ENCODE measurements at places on chromosomes 2 and 18.

GRCh38 chr18:6633310-6633709 lies 96.2 kb upstream of the ARHGAP28 start:
- DNase-seq = no peak

- DNase-seq = no peak
Measured at GRCh38 chr18:72720116-72720515, 147.7 kb downstream of the NETO1 start.

- peak; percentile 2 for DNase-seq
Measured at GRCh38 chr2:112162341-112162740, 24.2 kb downstream of the FBLN7 start.

GRCh38 chr2:142940606-142941223 lies 63.3 kb downstream of the KYNU start:
- no peak for DNase-seq

GRCh38 chr2:40321016-40321623 lies 130.8 kb downstream of the SLC8A1 start:
- DNase-seq = no peak

- DNase-seq = no peak
Measured at GRCh38 chr18:75111760-75112159, 97.2 kb downstream of the PTGR3 start.

DNA sequence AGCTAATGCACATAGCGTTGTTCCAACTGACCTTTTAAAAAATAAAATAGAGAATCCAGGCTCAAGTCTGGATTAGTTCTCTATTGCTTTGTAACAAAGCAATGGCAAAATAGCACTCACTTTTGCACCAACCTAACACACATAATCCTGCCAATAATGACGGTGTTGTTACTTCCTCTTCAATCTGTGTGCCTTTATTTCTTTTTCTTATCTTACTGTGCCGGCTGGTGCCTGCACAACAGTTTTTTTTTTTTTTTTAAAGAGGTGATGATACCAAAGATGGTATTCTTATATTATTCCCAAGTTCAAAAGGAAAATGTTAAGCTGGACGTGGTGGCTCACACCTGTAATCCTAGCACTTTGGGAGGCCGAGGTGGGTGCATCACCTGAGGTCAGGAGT lies 3.4 kb downstream of the PLB1 start:
- DNase-seq = no peak

- no peak for DNase-seq
Measured at GRCh38 chr2:220053919-220054318, 426.5 kb downstream of the SLC4A3 start.

DNA sequence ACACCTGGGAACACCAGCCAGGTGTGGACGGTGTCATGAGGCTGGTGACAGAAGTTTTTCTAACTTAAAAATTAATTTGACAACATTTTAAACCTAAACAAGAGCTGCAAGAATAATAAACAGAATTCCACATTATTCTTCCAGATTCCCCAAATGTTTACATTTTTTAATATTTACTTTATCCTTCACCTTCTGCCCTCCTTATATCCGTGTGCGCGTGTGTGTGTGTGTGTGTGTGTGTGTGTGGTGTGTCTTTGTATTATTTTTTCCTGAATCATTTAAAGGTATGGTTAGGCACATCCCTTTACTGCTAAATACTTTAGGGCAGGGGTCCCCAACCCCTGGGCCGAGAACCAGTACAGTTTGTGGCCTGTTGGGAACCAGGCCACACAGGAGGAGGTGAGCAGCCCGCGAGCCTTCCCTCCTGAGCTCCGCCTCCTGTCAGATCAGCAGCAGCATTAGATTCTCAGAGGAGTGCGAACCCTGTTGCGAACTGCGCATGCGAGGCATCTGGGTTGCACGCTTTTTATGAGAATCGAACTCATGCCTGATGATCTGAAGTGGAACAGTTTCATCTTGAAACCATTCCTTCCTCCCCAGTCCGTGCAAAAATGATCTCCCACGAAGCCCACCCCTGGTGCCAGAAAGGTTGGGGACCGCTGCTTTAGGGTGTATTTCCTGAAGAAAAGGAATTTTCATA lies 16.4 kb upstream of the IL1R2 start:
- no peak for DNase-seq

GRCh38 chr2:84805250-84805958 lies 75.5 kb downstream of the TRABD2A start:
- DNase-seq = no peak

DNA sequence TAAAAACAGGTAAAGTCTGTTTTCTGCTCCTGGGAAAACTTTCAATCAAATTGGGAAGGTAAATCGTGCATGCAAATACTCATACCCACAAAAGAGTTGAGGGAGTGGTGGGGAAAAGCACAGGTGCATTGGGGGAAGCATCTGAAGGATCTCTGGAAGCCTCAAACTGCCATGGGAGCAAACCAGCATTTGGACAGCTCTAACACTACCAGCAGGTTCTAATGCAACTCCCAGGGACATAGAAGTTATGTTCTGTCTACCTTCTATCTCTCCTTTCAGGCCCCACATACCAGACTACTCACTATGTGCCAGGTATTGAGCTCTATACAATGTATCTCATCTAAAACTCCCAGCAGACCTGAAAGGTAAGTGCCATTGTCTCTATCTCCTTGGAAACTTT lies 933.7 kb downstream of the NRXN1 start:
- DNase-seq = no peak

GRCh38 chr2:60371681-60372080 lies 181.8 kb downstream of the BCL11A start:
- no peak for DNase-seq

GRCh38 chr2:117199511-117199910 lies 615.0 kb upstream of the DDX18 start:
- no peak for DNase-seq

DNA sequence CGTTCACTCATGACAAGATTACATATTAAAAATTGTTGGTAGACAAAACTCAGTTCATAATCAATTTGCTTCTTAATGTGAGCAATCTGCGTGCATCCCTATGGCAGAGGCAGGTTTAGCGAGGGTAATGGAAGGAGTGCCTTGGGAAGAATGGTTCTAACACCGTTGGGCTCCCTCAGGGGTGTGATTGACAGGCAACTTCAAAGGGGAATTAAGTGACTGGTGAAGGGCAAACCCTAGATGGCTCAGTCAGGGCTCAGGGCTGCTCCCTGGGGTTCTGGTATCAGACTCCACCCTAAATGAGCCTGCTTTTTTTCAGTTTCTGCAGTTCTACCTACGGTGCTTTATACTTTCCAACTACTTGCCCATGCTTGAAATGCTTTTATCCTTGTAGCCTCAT lies 419.5 kb upstream of the CELF4 start:
- DNase-seq = no peak

- no peak for DNase-seq
Measured at GRCh38 chr18:76460482-76460881, 34.6 kb downstream of the ZNF516 start.

GRCh38 chr2:60465736-60466135 lies 87.7 kb downstream of the BCL11A start:
- DNase-seq = no peak

DNA sequence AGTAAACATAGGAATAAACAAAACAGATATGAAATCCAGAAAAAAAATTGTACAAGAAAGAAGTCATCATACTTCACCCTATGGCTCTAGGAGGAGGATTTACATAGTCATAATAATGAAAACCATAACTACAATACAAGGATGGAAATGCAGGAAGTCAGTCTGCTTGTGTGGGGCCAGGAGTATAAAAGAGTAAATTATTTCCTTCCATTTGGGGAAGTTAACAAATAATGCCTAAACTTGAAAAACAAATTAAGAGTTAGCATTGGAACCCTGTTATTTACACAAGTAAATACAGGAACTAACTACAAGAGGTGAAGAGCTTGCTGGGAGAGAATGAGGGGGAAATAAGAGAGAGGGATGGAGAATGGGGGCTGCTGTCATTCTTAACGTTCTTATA lies 15.4 kb downstream of the TMEM163 start:
- no peak for DNase-seq

- DNase-seq = no peak
Measured at GRCh38 chr2:163351966-163352365, 383.8 kb downstream of the FIGN start.

GRCh38 chr18:58492891-58493469 lies 135.9 kb downstream of the ALPK2 start:
- DNase-seq = no peak

- no peak for DNase-seq
Measured at GRCh38 chr2:46226620-46227019, 70.6 kb upstream of the EPAS1 start.

DNA sequence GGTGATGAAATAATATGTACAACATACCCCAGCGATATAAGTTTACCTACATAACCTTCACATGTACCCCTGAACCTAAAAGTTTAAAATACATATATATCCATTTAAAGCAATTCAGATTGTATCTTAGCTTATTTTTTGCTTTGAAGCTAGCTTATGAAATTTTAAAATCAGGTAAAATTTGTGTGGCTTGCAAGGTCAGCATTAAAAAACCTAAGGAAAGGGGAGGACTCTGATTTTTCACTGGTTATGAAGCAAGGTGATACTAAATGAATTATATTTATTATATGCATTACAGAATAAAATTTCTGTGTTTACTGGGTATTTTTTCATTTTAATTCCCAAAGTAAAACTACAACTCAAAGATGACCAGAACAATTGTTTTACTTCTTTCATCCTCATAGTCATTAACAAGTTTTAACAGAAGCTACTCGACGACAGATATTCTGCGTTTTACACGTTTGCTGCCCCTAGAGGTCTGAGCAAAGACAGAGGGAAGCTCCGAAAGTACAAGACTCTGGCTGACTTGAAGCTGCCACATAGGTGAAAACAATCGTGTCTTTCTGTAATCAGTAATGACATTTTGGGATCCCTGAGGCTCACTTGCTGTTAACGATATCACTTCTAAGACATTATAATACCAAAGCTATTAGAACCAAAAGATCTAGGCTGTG lies 17.1 kb downstream of the PKP4 start:
- no peak for DNase-seq

- DNase-seq = no peak
Measured at GRCh38 chr2:162972383-162972782, 133.8 kb upstream of the KCNH7 start.

GRCh38 chr18:13793819-13794218 lies 30.1 kb upstream of the MC5R start:
- DNase-seq = no peak

- DNase-seq = no peak
Measured at GRCh38 chr2:42071791-42072190, 24.0 kb downstream of the PKDCC start.

DNA sequence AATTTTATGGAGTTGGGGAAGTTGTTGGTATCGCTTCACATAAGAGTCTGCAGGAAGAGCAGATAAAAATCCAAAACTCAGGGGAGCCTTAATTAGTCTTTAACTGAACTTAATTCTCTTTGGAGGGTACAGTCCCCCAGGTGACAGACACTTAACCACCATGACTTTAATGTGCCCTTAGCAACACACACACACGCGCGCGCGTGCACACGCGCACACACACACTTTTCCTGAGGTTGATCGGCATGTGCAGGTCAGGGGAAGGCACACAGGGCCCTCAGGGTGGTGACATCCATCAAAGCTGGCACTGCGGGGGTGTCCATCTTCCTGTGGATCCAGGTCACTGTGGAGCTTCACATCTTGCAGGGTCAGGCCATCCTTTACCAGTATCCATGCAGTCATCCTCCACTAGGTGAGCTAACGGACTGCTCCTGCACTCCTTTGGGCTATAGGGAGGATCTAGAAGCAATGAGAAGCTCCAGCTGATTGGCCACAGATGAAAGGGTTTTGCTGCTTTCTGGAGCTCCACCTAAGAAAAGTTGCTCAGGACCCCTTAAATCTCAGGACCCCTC lies 21.9 kb upstream of the NCK2 start:
- no peak for DNase-seq

GRCh38 chr2:202822411-202822810 lies 49.2 kb downstream of the ICA1L start:
- DNase-seq = no peak

DNA sequence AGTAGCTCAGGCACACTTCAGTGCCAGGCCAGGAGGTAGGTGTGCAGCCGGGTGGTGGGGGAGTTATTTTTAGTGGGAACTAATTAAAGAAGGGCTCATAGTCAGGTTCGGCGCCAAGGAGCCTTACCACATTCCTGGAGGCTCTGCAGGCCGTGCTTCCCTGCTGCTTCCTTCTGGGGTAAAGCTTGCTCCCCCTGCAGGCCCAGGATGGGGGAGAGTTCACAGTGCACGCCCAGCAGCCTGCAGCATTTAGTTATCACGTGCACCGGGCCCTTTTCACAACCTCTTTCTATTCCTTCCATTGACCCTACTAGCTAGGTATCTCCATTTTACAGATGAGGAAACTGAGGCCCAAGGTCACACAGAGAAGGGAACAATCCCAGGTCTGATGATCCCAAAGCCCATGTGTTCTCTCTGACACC lies 2.5 kb downstream of the KCNF1 start:
- DNase-seq = no peak

DNA sequence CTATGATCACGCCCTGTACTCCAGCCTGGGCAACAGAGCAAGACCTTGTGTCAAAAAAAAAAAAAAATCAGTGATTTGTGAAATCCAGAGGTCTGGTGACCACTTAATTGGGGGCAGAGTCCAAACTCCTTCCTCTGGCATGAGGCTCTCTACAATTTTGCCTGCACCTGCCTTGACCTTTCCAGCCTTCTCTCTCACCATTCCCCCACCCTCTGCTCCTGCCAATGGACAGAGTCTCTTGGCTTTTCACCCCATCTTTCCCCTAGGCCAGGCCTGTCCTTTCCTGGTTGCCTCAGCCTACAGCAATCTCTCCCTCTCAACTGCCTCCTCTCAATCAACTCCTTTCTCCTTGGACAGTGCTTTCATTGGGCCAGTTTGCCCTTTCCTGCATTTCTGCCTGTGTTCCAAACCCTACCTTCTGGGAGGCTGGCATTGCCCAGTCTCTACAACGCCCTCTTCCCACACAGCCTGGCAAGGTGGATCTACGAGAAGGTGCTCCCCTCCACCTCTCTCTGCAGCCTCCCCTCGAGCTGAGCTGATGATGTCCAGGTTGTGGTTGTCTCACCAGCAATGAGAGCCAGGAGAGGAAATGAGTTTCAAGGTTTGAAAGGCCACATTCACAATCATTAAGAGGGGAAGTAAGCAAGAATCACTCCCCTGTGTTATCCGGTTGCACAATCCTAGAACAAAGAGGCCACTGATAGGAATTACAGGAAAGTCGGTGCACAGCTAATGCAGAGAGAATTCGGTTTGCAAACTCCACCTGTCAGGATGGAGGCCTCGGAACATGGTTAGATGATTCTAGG lies 39.5 kb upstream of the NPAS2 start:
- DNase-seq = no peak

GRCh38 chr2:227499627-227500300 lies 27.8 kb downstream of the AGFG1 start:
- no peak for DNase-seq

DNA sequence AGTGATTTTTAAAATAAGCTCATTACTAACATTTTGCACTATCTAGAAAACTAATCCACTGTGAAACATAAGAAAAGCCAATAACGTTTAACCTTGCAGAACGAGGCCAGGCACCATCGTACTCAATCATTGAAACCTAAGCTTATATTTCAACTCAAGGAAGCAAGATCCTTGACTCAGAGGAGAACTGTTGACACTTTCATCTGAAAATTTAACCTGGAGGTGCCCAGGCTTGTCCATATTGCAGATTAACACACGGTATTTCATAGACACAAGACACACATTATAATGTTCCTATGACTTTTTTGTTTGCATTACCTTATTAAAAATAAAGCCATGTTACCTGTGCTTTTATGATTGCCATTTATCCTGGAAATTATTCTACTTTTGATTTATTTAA lies 89.6 kb downstream of the ZNF385B start:
- DNase-seq = no peak

GRCh38 chr2:84481702-84482101 lies 22.6 kb upstream of the SUCLG1 start:
- DNase-seq = peak; percentile 41

Measured in activated CD4-positive, alpha-beta memory T cell treated with anti-CD3 and anti-CD28 coated beads for 36 hours (primary cell).